Activated CD4-positive, alpha-beta T cell treated with anti-CD3 and anti-CD28 coated beads, Interleukin-2, Interleukin-6, amounts not matched to agents 100 ng/mL and 50 ng/mL, durations not matched to agents 16 hours and 8 hours (primary cell): ENCODE measurements at places on chromosomes 7 and 10.
A peak's percentile ranks its signal among the peaks of the same experiment; 100 is the strongest.

- DNase-seq, result no peak
Measured at GRCh38 chr7:107658467-107658866, 2.2 kb upstream of the SLC26A4 start.

DNA sequence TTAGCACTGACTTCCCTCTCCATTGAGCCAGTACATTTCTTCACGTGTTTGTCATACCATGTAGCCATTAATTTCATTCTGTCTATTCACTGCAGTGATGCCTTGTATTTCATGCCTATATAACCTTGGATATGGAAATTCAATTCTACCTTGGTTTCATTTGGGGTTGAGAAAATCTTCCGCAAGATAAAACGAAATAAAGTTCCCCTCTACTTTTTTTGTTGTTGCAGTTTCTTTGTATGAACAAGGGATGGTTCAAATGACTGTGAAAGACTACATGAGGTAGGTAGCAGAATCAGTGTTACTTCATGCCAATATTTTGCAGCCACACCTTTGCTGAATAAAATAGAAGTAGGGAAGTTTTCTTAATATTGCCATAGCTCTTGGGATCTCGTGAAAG, 55.6 kb downstream of the ITPRID1 start:
- DNase-seq, result no peak

- no peak for DNase-seq
Measured at GRCh38 chr10:88187472-88187871, 324.0 kb downstream of the PTEN start.

GRCh38 chr7:69775231-69775771, 177.0 kb downstream of the AUTS2 start:
- DNase-seq, result no peak

- no peak for DNase-seq
Measured at GRCh38 chr10:121860810-121861209, 67.0 kb downstream of the ATE1 start.

- no peak for DNase-seq
Measured at GRCh38 chr7:100266576-100267354, 40.7 kb upstream of the SPDYE3 start.

GRCh38 chr7:55567571-55567970, 4.7 kb downstream of the VOPP1 start:
- DNase-seq, result no peak

- DNase-seq, result peak; percentile 34
Measured at GRCh38 chr10:33334805-33335550, 511 bp upstream of the NRP1 start.

DNA sequence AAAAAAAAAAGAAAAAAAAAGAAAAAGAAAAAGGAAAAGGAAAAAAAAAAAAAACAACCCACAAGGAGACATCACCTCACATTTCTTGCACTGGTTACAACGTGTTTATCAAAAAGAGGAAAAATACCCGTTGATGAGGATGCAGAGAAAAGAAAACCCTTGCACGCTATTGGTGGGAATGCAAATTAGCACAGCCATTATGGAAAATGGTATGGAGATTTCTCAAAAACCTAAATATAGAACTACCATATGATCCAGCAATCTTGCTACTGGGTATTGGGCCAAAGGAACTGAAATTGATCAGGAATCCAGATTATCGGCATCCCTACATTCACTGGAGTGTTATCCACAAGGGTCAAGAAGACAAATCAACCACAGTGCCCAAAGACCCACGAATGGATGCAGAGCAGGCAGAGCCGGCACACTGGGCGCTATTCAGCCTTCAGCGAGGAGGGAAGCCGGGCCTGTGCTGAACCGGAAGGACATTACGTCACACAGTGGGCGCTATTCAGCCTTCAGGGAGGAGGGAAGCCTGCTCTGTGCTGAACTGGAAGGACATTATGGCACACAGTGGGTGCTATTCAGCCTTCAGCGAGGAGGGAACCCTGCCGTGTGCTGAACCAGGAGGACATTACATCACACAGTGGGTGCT, 258.7 kb downstream of the ZMYND11 start:
- no peak for DNase-seq

GRCh38 chr7:28182071-28182471, 1.5 kb upstream of the JAZF1 start:
- DNase-seq, result no peak

GRCh38 chr10:34655286-34656170, 159.6 kb downstream of the PARD3 start:
- peak; percentile 61 for DNase-seq

DNA sequence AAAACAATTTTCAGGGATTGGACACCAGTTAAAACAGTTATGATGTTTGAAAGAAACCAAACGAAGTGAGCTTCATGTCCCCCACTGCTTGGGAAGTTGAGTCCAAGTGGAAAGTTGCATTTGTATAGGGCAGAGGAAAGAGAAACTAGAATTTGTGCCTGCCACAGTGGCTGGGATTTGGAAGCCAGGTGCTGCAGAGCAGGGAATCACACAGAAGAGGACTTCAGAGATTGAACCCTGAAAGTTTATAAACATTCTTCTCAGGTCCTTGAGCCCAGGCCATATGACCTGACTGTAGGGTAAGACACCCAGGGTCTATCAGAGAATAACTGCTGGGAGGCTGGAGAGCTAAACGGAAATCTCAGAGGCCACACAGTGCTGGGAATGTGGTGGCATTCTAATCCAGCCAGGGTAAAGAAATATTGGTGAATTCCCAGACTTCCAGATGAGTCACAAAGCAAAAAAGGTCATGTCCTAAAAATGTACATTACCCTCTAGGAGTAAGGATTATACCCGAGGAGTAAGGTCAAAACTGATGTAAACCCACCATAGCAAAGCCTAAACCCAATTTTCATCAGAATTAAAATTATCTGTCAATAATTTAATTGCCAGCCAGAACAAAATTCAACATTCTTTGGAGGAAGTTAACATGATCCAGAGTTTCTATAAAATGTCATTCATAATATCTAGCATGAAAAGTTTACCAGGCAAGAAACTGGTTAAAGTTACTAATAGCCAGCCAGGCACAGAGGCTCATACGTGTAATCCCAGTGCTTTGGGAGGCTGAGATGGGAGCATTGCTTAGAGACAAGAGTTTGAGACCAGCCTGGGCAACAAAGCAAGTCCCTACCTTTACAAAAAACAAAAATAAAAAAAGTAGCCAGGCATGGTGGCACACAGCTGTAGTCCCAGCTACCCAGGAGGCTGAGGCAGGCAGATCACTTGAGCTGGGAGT, 31.2 kb downstream of the TOMM7 start:
- DNase-seq, result no peak

- peak; percentile 68 for DNase-seq
Measured at GRCh38 chr7:139620676-139621344, 97.3 kb downstream of the CLEC2L start.

DNA sequence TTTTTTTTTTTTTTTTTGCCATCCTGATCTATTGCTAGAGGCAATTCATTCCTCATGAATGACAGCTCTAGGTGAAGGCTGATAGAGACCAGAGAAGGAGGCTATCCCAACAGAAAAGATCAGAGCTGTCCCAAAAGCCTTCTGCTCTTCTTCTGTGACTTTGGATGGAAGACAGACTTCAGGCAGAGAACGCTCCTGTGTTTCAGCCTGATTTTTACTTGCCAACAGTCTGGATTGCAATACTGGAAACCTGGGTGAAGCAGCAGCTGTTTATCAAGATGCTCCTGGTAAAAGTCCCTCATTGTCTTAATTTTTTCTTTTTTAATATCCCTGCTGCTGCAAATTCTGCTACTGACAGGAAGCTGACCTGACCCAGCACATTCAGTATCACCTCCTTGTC, 219.5 kb downstream of the CCDC3 start:
- DNase-seq, result no peak

DNA sequence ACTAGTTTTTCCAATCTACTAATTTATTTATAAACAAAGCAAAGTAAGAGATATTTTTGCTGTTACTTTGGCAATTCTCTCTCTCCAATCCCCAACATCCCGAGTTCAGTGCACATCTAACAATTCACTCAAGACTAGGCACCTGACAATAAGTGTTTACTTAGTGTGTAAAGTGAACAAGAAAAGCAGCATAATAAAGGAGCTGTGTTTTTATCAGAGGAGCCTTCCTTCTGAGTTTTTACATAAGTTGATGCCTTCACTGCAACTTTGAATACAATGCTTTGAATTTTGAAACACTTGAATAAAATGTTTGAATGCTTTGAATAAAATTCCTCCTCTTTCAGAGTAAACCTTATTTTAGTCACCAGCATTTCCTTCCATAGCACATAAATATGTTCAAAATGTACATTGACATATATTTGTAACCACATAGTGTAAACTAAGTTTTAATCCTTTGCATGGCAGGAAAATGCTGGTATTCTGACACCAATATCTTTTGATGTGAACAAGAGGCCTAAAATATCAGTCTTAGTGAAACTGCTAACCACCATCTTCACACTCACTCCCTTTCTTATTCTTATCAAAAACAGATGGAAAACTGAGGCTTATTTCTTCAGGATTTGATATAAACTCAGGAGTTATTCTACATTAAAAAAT, 11.4 kb downstream of the PDK4 start:
- no peak for DNase-seq

GRCh38 chr10:123359539-123359938, 205.3 kb downstream of the BUB3 start:
- DNase-seq, result no peak

DNA sequence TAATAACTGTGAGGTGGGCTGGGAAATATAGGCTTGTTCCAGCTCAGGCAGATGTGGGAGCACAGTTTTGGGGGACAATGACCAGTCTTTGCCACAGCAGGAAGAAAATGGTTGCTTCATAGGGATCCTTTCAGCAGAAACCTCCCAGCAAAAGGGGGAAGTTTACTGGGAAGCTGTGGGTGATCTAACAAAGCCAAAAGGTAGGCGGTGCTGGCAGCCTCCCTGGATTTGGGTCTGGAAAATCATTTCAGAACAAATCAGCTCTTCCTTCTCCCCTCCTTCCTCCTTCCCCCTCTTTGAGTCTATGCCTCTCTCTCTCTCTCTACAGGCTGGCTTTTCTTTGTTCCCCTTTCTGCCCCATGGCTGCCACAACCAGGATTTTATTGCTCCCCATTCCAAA, 16.2 kb downstream of the RPS24 start:
- DNase-seq, result no peak

- no peak for DNase-seq
Measured at GRCh38 chr7:92740700-92741126, 95.7 kb downstream of the CDK6 start.

DNA sequence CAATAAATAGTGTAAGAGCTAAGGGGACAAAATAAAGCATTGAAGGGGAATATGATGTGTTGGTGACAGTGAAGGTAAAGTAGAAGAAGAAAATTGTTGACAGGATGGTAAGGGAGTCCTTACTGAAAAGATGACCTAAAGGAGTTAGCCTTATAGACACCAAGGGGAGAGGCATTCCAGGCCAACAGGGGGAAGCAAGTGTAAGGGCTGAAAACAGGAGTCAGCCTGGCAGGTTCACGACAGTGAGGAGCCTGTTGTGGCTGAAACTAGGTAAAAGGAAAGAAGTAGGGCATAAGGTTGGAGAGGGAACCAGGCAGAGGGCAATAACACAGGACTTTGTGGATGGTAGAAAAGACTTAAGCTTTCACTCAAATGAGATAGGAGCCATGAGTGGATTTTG, 34.0 kb downstream of the PNLIPRP3 start:
- no peak for DNase-seq

GRCh38 chr7:82204694-82205093, 238.9 kb downstream of the CACNA2D1 start:
- no peak for DNase-seq

- DNase-seq, result no peak
Measured at GRCh38 chr10:132516771-132517725, 20.5 kb upstream of the INPP5A start.
